Lung microvascular endothelial cell (primary cell): ENCODE measurements at places on chromosomes 16 and 17. TPM values are rescaled to one million over a fixed set of nuclear protein-coding genes. Genes with fewer than 3 reads are reported as not detected.

Gene TMC6
- total RNA-seq = 20.9 and 31.9 TPM in 2 replicates

Gene CDRT15
- not detected in 2 replicates for total RNA-seq

Gene RARA
- total RNA-seq = 5.4 and 6.0 TPM in 2 replicates

Gene KRTAP29-1
- total RNA-seq = not detected in 2 replicates

Gene KRT28
- total RNA-seq = not detected in 2 replicates

Gene RPH3AL
- 8.9 and 22.2 TPM in 2 replicates for total RNA-seq

- DNase-seq = no peak
Observed at GRCh38 chr16:88929091-88929445, 47.9 kb downstream of the CBFA2T3 start.

DNA sequence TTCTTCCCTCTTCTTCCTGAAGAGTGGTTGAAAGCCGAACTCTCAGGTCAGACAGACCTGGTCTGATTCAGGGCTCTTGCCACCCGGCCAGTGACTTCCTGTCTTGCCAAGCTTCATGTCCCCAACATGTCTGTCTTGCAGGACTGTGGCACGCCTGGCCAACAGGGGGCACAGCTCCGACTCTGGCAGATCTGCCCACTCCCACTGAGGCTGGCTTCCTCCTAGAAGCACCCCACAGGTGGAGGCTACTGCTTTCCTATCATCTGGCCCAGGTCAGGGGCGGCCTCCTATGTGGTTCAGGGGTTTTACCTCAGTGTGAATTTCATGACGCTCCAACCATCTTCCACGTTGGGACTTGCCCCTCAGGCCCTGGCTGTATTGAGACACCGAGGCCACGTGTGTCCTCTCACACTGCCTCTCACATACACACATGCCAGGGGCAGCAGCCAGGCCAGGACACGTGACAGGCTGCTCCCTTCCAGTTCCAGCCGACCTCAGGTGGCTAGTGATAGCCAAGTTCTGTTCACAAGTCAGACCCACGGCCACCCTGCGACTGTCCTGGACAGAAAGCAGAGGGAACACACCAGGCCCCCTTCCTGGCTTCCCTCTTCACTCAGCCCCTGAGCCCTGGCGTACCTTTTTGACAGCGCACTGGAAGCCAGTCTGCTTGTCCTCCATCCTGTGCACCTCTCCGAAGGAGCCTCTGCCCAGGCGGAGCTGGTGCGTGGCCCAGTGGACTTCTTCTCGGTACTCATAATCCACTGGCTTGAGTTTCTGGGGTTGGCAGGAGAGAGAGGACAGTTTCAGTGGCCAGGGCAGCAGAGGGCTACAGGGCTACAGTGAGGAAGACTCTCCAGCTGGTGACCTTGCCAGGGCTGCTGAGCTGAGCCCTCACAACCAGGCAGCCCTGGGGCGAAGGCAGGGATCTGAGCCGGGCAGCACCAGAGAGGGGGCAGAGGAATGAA is 22.6 kb upstream of the SPATA32 start:
- DNase-seq = no peak

DNA sequence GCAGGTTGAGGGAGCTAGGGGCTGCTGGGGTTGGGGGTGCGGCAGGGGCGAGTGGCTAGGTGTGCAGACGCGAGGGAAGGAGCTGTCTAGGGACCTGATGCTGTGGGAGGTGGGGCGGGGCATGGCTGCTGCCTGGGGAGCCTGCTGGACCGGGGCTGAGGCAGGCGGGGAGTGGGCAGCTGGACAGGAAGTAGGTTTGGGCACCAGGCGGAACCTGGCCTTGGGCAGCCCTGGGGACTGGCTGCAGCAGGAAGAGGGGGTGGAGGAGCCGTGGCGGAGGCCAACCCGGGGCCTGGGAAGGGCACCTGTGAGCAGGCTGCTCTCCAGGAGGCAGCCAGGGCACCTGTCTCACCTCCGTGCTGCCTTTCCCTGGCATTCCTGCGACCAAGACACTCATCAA is 5.9 kb upstream of the DNASE1L2 start:
- DNase-seq = no peak

DNA sequence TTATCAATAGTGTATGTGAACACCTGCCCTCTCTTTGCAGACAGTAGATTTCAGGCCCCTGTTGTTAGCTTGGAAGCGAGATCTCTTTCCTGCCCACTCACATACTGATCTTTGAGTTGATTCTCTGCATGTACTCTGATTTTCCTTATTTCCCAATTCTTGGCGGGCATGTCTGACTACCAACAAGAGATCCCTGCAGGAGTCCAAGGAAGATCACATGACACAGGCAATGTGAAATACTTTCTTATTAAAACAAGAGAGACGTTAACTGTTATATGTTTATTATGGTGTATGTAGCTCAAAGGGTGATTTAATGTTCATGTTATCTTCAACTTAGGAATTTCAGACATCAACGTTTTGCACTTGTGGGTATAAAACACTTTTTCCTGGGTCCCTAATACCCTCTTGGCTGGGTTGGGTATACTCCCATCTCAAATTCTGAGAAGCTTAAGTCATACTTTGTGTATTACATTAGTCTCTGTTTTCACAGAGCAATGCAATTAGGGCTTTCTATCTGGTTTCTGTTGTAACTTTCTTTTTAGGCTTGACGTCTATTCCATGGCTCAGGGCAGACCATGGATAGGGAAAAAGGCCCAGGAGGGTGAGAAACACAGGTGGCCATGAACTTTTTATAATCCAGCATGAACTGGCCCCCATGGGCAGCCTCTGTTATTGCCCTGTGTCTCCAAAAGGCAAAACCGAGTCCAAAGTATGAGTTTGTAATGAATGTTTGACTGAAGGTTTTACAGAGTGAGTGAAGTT is 32.2 kb downstream of the HSD17B2 start:
- no peak for DNase-seq

GRCh38 chr17:81267390-81268067 is 27.6 kb downstream of the SLC38A10 start:
- DNase-seq = no peak

- no peak for DNase-seq
Observed at GRCh38 chr16:47815655-47816054, 340.1 kb downstream of the ABCC12 start.

- DNase-seq = no peak
Observed at GRCh38 chr16:57760357-57761160, 25.0 kb downstream of the KATNB1 start.

- no peak for DNase-seq
Observed at GRCh38 chr16:86086471-86086870, 187.5 kb downstream of the IRF8 start.

DNA sequence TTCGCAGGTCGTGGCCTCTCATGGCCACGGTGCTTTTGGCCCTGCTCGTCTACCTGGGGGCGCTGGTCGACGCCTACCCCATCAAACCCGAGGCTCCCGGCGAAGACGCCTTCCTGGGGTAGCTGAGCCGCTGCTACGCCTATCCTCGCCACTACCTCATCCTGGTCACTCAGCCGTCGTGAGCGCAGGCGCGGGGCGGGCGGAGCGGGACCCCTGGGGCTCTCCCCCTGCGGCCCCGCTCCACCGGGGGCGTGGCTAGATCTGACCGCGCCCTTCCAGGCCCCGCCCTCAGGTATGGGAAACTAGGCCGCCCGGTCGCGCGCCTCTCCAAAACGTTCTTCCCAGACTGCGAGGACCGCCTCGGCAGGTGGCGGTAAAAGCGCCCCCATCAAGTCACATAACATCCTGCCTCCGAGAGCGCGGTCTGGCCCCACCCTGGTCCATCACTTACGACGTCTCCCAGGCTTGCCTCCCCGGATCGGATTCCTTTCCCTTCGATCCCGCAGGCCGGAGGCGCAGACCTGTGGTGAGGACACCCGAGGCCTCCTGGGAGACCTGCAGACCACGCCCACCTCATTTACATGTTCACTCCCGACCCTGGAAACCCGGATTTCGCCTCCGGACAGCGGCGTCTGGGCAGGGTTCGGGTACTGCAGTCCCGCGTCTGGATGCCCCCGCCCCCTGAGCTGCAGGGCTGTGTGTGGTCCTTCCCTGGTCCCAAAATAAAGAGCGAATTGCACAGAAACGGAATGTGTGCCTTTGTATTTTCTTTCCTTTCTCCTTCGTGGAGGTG is 91.5 kb upstream of the TMEM97 start:
- DNase-seq = peak; percentile 19
